BJ (cell line): ENCODE measurements at places on chromosomes 4 and X. TPM values are rescaled to one million over a fixed set of nuclear protein-coding genes. Genes with fewer than 3 reads are reported as not detected.

GRCh38 chrX:69746051-69746450, 130.1 kb downstream of the EDA start:
- no peak for DNase-seq

- DNase-seq, result no peak
These were observed 174.1 kb upstream of the CXCL13 start for GRCh38 chr4:77431546-77431945.

DNA sequence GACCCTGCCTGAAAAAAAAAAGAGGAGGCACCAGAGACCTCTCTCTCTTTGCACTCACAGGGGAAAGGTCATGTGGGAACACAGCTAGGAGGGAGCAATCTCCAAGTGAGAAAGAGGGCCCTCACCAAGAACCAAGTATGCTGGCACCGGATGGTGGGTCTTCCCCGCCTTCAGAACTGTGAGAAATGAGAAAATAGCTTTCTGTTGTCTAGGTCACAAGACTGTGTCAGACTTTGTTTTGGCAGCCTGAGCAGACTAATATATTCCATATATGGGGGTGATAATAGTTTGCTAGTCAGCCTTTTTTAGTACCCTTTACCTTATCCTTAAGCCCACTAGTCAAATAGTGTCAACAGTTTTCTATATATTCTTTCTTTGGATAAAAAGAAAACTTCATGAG, 193.0 kb downstream of the TRIML1 start:
- DNase-seq, result no peak

DNA sequence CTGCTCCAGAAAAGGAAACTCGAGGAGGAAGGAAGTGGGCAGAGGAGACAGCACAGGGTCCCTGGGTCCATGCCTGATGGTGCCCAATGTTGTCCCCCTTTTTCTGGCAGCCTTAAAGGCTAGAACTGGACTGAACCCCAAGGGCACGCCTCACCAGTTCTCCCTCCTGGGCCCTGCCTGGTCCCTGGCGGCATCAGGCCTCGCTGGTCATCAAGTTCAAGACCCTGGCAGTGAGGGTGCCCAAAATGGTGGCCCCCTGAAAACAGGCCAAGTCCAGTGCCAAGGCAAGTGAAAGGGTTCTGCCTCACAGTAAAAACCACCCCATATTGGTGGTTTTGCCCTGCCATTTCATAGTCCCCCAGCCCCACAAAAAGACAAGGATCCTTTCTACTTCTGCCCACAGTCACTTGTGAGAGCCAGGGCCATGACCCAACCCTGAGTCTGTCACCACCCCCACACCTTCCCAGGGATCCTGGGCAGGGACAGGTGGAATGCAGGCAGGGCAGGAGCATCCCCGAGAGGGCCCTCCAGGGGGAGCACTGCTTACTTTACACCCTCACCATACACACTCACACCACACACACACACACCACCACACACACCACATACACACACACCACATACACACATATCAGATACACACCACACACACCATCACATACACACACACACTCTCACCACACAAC, 107.6 kb downstream of the DCTD start:
- no peak for DNase-seq

MAP3K15 gene
- 0.04 and 0.07 TPM in 2 replicates for polyA plus RNA-seq

CDK16 gene
- polyA plus RNA-seq, result 109 and 167 TPM in 2 replicates

UNC5C gene
- not detected in 2 replicates for polyA plus RNA-seq
